ENCODE measurements at places on chromosomes 13 and 19. TPM values are rescaled to one million over a fixed set of nuclear protein-coding genes. Genes with fewer than 3 reads are reported as not detected.

- H3K4me1 ChIP-seq: peaks cover 6% of the 10 kb centered on the region
- H3K27me3 ChIP-seq: no peaks in the 10 kb centered on the region
- H3K4me3 ChIP-seq: no peak overlapping the region
- H3K27ac ChIP-seq: no peak overlapping the region
Measured at GRCh38 chr13:49681842-49682435, 9.3 kb downstream of the EBPL start.

DNA sequence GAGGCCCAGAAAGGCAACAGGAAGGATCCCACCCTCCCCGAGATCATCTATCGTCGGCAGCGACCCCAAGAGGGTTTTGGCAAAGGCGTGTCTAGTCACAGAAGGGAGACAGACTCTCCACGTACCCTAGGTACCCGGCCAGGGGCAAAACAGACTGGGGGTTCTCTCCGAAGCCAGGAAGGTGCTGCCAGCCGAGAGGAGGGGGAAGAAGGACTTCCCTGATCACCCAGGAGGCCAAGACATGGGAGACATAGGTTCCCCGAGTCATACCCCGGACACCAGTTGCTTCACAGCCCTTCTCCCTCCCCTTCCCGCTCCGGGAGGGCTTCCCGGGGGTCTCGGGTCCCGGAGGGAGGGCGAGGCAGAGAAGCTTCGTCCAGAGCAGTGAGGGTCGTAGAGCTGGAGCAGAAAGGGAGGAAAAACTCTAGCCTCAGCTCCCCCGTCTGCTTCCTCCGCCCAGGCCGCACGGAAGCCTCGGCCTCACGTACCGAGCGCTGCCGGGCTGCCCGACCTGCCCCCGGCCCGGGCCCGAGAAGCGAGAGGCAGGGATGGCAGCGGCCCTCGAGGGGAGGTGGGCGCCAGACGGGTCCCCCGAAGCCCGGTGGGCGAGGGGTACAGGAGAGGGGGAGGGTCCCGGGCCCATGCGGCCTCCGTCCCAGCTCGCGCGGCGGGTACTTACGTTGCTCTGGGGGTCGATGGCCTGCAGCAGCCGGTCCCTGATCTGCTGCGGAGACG, 644 bp downstream of the MED26 start:
- H3K36me3 ChIP-seq: peaks cover 23% of the 10 kb centered on the region
- no peaks in the 10 kb centered on the region for H3K27me3 ChIP-seq
- peaks cover 64% of the 10 kb centered on the region for H3K4me1 ChIP-seq
- H3K4me3 ChIP-seq: peak overlapping the region; percentile 97
- H3K27ac ChIP-seq: peak overlapping the region; percentile 74

GRCh38 chr13:110883542-110883941, 31.3 kb downstream of the ANKRD10 start:
- H3K27ac ChIP-seq: no peak overlapping the region
- no peak for DNase-seq
- H3K36me3 ChIP-seq: peaks cover 3% of the 10 kb centered on the region

- H3K36me3 ChIP-seq: no peaks in the 10 kb centered on the region
- no peak overlapping the region for H3K27ac ChIP-seq
- no peak for DNase-seq
- no peaks in the 10 kb centered on the region for H3K27me3 ChIP-seq
- no peak overlapping the region for H3K4me3 ChIP-seq
- no peaks in the 10 kb centered on the region for H3K4me1 ChIP-seq
Measured at GRCh38 chr13:96734499-96734898, 259.8 kb downstream of the OXGR1 start.

- DNase-seq: peak; percentile 79
- no peaks in the 10 kb centered on the region for H3K36me3 ChIP-seq
- H3K4me3 ChIP-seq: peak overlapping the region; percentile 99
- peaks cover 41% of the 10 kb centered on the region for H3K4me1 ChIP-seq
- H3K27ac ChIP-seq: peak overlapping the region; percentile 87
Measured at GRCh38 chr19:45508417-45508860, 1.2 kb downstream of the VASP start.

- H3K4me1 ChIP-seq: peaks cover 14% of the 10 kb centered on the region
- no peak overlapping the region for H3K4me3 ChIP-seq
- no peaks in the 10 kb centered on the region for H3K36me3 ChIP-seq
- DNase-seq: no peak
- no peaks in the 10 kb centered on the region for H3K27me3 ChIP-seq
Measured at GRCh38 chr13:33610438-33611120, 207.4 kb upstream of the RFC3 start.

DNA sequence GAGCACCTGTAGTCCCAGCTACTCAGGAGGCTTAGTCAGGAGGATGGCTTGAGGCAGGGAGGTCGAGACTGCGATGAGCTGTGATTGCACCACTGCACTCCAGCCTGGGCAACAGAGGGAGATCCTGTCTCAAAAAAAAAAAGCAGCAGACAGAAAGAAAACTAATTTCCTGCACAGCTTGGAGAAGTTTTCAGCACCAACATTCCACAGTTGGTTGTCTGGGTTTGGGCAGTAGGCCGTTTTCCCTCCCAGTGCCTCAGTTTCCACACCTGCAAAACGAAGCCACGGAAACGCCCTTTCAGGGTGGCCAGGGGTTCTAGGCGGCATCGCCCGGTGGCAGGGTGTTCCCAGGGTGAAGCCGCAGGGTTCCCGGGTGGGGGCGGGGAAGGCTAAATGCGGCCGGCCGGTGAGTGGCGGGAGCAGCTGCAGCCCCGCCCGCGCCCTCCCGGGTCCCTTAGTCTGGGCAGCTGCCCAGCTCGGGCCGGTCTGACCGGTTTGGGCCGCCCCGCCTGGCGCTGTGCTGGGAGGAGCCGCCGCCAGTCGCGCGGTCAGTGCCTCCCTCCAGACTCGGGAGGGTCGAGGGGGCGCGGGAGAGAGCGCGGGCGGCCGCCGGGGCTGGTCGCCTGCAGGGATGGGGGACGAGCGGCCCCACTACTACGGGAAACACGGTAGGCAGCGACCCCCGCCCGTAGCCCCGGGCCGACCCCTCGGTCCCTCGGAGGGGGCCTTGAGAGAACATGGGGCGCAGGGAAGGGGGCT, at the start of gene SLC44A2:
Gene SLC44A2 (plus strand): TSS at position 551 of the 759 bp plus-strand sequence. CDS start 81 bp downstream, at position 632.
- H3K4me1 ChIP-seq: no peaks in the 10 kb centered on the region
- H3K27me3 ChIP-seq: no peaks in the 10 kb centered on the region
- H3K36me3 ChIP-seq: no peaks in the 10 kb centered on the region
- H3K27ac ChIP-seq: no peak within 1 kb of the TSS

DNA sequence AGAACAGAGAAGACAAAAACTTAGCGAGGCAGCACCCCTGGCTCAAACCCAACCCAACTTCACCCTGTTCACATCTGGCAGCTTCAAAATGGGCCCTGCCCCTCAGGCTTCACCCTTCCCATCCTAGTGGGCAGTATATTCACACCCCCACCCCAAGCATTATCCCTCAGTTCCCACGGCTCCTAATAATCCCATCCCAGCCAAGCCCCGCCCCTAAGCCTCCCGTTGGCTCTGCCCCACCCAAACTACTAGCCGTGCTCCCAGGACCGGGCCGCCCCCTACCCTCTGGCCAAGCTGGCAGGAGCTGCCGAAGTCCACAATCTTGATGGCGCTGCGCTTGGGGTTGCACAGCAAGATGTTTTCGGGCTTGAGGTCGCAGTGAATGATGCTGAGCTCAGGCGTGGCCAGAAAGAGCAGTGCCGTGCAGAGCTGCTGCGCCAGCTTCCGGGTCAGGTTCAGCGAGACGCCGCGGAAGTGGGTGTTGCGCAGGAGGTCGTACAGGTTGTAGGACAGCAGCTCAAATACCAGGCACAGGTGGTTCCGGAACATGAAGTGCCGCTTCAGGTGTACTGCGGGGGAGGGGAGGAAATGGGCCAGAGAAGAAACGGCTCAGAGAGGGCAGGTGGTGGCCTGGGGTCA, 5.8 kb downstream of the DYRK1B start:
- DNase-seq: no peak
- H3K27ac ChIP-seq: no peak overlapping the region
- H3K4me3 ChIP-seq: no peak overlapping the region
- peaks cover 33% of the 10 kb centered on the region for H3K4me1 ChIP-seq

- H3K27me3 ChIP-seq: no peaks in the 10 kb centered on the region
- no peak overlapping the region for H3K27ac ChIP-seq
- DNase-seq: no peak
- no peaks in the 10 kb centered on the region for H3K4me1 ChIP-seq
- no peak overlapping the region for H3K4me3 ChIP-seq
Measured at GRCh38 chr13:76189882-76190519, 553.9 kb downstream of the LMO7 start.

GRCh38 chr13:36160297-36160696, 29.1 kb upstream of the DCLK1 start:
- no peaks in the 10 kb centered on the region for H3K4me1 ChIP-seq
- no peak overlapping the region for H3K4me3 ChIP-seq
- H3K36me3 ChIP-seq: no peaks in the 10 kb centered on the region
- H3K27ac ChIP-seq: no peak overlapping the region
- no peak for DNase-seq

- no peak overlapping the region for H3K27ac ChIP-seq
- no peaks in the 10 kb centered on the region for H3K4me1 ChIP-seq
- H3K36me3 ChIP-seq: no peaks in the 10 kb centered on the region
- no peak for DNase-seq
Measured at GRCh38 chr13:27321468-27322431, 51.1 kb downstream of the RASL11A start.

DNA sequence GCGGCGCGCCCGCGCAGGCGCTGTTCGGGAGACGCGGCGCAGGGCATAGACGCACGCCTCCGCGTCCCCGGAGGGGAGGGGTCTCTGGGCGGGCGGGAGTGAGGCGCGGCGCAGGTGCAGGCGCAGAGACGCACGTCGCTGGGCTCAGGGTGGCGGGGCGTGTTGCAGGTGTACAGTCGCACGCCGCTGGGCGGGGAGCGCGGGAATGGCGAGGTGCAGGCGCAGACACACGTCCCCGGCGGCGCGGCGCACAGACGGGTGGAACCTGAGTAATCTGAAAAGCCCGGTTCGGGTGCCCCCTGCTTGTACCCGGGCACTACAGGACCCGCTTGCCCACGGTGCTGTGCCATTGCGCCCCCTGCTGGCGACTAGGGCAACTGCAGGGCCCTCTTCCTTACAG, 44.7 kb downstream of the PLPP2 start:
- no peak overlapping the region for H3K27ac ChIP-seq
- H3K27me3 ChIP-seq: no peaks in the 10 kb centered on the region
- H3K4me3 ChIP-seq: no peak overlapping the region
- no peaks in the 10 kb centered on the region for H3K36me3 ChIP-seq
- no peaks in the 10 kb centered on the region for H3K4me1 ChIP-seq

GRCh38 chr19:49118565-49119410, at the start of gene C19orf73:
Gene C19orf73, minus strand, starts transcription at chr19:49119143. Its CDS starts 121 bp downstream, at chr19:49119022.
- H3K27me3 ChIP-seq: no peaks in the 10 kb centered on the region
- peaks cover 43% of the 10 kb centered on the region for H3K4me1 ChIP-seq
- DNase-seq: peak; percentile 99
- no peaks in the 10 kb centered on the region for H3K36me3 ChIP-seq

GRCh38 chr19:3506384-3507340, 551 bp downstream of the FZR1 start:
- DNase-seq: peak; percentile 64
- H3K4me3 ChIP-seq: peak overlapping the region; percentile 88
- H3K4me1 ChIP-seq: peaks cover 19% of the 10 kb centered on the region
- no peaks in the 10 kb centered on the region for H3K36me3 ChIP-seq

DNA sequence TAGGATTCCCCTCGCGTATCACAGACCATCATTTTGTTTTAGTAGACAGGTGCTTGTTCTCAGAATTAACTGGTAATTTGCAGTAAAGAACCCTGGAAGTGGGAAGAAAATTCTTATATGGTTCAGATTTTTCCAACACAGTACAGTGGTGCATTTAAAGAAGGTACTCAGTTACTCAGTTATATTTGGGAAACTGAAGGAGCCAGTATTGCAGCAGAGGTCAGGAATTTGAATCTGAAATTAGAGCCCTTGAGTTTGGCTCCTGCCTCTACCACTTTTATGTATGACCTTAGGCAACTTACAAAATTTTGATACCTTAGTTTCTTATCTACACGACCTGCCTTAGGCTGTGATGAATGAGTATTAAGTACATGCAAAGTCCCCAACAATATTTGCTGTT, 19.7 kb downstream of the METTL21C start:
- H3K4me1 ChIP-seq: peaks cover 4% of the 10 kb centered on the region
- DNase-seq: no peak
- no peak overlapping the region for H3K27ac ChIP-seq
- peaks cover 61% of the 10 kb centered on the region for H3K36me3 ChIP-seq
- no peak overlapping the region for H3K4me3 ChIP-seq

GRCh38 chr19:46076031-46076880, 35.5 kb upstream of the IGFL4 start:
- no peaks in the 10 kb centered on the region for H3K27me3 ChIP-seq
- H3K27ac ChIP-seq: no peak overlapping the region
- H3K36me3 ChIP-seq: no peaks in the 10 kb centered on the region

The GPR183 gene
- total RNA-seq: 0.11 TPM

The SERPINE3 gene
- total RNA-seq: not detected

The NALCN gene
- total RNA-seq: 0.04 TPM

The KLK14 gene
- 0.48 TPM for total RNA-seq
